Nephron progenitor cell (in vitro differentiated cells): ENCODE measurements at places on chromosomes 13 and 19.

- no peak for DNase-seq
Observed at GRCh38 chr13:46983881-46984280, 87.0 kb upstream of the HTR2A start.

GRCh38 chr19:53102756-53103233 is 427 bp downstream of the ZNF160 start:
- DNase-seq: peak; percentile 50

DNA sequence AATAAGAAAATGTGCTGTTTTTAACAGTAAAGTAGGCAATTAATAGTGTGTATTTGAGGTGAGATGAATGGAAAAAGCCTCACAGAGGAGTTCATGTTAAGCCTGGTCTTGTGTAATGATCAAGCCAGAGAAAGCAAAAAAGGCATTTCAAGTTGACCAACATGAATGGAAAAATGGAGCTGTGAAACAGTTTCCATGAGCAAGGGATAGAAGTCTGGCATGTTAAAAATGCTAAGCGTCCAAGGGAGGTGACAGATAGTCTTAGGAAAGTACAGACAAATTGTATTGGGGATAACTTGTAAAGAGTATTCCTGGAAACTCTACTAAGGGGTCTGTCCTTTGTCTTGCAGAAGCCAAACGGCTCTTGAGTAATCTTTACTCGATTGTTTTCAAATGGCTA is 506.8 kb upstream of the ATXN8OS start:
- DNase-seq: no peak

DNA sequence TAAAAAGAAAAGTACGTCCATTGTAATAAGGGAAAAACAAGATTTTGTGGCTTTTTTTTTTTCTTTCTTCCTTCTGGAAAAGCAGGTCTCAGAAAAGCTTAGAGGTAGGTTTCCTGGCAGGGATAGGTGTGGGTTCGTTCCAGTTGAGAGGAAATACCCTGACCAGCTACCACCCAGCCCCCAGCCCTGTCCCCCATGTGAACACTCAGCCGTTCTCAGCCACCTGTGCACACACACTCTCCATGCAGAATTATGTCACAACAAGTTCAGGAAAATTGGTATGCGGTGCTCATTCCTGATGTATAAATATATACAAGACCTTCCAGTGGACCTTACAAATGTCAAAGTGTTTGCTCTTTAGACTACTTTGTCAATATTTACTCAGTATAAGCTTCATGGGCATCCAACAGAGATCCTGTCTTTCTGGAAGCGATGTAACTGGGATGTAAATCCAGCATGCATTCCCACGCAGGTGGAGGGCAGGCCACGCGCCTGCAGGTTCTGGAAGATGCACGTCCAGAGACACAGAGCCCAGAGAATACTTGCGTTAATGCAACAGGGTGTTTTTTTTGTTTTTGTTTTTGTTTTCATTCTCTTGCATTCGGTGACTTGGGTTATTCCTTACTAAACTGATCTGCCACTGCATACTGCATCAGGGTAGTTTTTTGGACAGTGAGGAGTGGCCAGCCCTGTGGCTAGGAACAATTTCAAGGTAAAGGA is 68.8 kb downstream of the TSHZ3 start:
- no peak for DNase-seq

DNA sequence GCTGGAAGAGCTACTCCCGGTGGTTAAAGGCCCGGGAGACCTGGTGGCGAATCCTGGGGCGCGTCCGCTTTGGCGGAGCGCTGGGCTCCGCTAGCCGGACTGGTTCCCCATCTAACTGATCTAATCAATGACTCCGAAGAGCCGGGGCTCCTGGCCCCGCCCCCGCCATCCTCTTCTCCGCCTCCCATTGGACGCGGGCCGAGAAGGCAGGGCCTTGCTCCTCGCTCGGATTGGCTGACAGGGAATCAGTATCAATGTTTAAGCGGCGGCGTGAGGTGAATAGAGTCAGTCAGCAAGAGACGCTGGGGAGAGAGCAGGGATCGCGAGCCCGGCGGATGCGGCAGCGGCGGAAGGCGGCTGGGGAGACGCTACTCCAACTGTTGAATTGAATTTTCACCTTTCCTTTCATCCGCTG is 1.7 kb upstream of the PCDH17 start:
- DNase-seq: peak; percentile 96
